Stimulated activated CD4-positive, alpha-beta T cell treated with anti-CD3 and anti-CD28 coated beads, Interleukin-15, amount 100 ng/mL, for 1 hour (primary cell): ENCODE measurements at places on chromosomes 5 and 9.

DNA sequence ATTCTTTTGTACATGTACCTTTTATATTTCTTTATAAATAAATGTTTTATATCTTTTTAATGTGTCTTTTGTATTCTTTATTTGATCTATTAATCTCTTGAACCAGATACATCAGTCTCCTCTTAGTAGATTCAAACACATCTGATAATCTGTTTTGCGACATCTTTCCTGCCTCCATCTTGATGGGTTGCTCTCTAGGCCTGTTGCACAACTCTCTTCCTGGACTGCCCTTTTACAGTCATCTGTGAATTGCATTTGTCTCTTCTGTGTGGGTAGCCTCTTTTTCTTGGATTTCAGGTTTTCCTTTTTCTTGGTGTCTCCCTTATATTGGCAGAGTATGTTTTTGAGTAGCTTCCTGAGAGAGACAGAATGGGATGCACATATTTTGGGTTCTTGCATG is 6.2 kb downstream of the ZFYVE16 start:
- no peak for DNase-seq

GRCh38 chr5:161183559-161183958 is 331.5 kb upstream of the ATP10B start:
- no peak for DNase-seq

- no peak for DNase-seq
These were observed 124.4 kb upstream of the MSX2 start for GRCh38 chr5:174599992-174600391.

GRCh38 chr5:87735923-87736322 is 323.2 kb upstream of the CCNH start:
- DNase-seq: no peak

GRCh38 chr9:124216474-124217176 is 41.1 kb upstream of the NEK6 start:
- DNase-seq: no peak

GRCh38 chr9:69746859-69747560 is 12.8 kb downstream of the PTAR1 start:
- no peak for DNase-seq
